ENCODE measurements at places on chromosomes 11 and 22.

GRCh38 chr11:107468596-107468995, 11.0 kb upstream of the CWF19L2 start:
- no peak for DNase-seq

DNA sequence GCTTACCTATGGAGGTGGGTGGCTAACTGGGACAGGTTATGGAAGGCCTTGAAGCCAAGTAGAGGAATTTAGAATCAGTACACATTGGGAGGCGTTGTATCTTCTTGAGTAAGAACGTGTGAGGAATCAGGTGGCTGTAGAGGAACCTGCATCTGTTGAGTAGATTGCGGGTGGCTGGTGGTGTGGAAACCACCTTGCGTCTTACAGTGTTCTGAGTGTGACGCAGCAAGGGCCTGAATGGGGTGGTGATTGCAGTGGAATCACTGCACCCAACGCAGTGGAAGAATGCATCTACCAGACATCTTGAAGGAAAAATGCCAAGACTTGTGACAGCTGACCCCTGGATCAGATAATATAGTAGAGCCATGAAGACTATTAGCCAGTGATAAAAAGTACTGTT, 110.8 kb upstream of the NNMT start:
- no peak for DNase-seq

DNA sequence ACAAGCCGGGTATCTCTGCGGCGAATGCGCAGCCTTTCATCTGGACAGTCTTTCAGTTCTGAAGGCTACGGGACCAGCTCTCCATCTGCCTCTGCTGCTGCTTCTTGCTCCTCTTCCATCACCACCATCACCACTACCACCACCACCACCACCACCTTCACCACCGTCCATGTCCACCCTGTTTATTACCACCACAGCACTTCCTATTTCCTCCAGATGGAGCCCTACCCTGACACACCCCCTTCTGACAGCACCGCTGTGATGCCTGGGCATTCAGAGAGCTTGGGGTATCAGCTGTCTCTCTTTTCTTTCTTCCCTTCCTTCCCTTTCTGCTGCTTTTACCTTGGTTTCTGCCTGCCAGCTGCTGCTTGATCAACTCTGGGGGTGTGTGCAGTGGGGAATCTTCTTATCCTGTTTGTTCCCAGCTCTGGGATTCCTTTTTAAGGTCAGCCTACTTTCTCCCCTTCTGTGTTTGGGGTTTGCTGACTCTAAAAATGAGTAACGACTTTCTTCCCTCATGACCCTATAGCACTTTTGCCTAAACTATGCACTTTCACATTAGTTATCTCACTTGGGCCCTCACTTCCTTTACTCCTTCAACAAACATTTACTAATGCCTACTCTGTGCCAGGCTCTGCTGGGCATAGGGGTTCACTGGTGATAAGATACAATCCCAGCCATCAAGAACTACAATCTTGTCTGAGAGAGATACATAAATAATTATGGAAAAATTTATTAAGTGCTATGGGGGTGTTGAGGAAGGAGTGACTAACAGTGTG, 7.8 kb upstream of the RRM1 start:
- DNase-seq = no peak

- no peak for DNase-seq
Measured at GRCh38 chr11:9028581-9028980, 24.8 kb upstream of the NRIP3 start.

Data from stimulated activated CD8-positive, alpha-beta memory T cell treated with anti-CD3 and anti-CD28 coated beads, Interleukin-7, amount 100 ng/mL, for 24 hours (primary cell).